ENCODE measurements at places on chromosomes 7 and 10. TPM values are rescaled to one million over a fixed set of nuclear protein-coding genes. Genes with fewer than 3 reads are reported as not detected.
A peak's percentile ranks its signal among the peaks of the same experiment; 100 is the strongest.

- DNase-seq, result no peak
Observed at GRCh38 chr7:11331128-11332102, 357.7 kb downstream of the PHF14 start.

GRCh38 chr7:80624763-80625162 lies 13.7 kb upstream of the CD36 start:
- no peak for DNase-seq

DNA sequence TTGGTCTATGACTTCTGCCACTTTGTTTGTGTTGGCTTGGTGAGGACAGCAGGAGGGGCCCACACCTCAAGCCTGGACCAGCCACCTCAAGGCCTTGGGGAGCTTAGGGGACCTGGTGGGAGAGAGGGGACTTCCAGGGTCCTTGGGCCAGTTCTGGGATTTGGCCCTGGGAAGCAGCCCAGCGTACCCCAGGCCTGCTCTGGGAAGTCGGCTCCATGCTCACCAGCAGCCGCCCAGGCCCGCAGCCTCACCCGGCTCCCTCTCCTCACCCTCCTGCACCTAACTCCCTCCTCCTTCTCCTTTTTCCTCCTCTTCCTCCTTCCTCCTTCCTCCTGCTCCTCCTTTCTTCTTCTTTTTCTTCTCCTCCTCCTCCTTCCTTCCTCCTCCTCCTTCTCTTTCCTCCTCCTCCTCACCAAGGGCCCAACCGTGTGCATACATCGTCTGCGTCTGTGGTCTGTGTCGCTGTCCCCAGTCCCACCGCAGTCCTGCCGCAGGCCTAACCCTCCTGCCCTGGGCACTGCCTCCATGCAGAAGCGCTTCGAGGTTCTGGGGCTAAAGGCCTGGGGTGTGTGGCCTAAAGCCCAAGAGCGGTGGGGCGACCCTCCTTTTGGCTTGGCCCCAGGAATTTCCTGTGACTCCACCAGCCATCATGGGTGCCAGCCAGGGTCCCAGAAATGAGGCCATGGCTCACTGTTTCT lies 5.3 kb downstream of the EN2 start:
- no peak for DNase-seq

GRCh38 chr7:85070967-85071628 lies 115.8 kb downstream of the SEMA3D start:
- DNase-seq, result no peak

DNA sequence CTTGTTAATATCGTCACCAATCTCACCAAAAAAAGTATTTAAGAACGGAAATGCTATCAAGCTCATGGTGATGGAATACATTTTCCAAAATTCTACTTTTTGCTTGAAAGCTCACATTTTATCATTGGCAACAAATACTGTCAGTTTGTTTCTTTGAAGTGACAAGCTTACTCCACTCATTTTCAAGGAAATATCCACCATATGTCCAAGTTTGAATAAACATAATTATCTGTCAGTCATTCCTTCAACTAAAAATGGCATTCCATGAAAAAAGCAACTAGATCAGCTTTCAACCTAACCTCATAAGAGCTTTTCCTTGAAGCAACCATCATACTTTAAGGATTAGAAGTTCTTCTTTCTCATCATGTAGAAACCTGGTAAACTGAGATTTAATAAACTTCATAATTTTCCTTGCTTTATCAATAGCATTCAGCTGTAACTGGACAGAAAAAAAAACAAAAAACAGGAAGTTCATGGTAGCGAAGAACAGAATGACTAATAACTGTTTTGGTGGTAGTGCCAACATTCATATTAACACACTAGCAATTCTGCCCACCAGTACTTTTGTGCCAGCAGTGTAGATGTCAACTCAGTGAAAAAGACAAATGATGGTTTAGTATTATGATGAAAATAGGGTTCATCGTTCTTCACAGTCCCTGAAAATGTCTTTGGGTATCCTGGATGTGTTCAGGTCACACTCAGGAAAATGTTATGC lies 764.9 kb downstream of the GRM8 start:
- no peak for DNase-seq

DNA sequence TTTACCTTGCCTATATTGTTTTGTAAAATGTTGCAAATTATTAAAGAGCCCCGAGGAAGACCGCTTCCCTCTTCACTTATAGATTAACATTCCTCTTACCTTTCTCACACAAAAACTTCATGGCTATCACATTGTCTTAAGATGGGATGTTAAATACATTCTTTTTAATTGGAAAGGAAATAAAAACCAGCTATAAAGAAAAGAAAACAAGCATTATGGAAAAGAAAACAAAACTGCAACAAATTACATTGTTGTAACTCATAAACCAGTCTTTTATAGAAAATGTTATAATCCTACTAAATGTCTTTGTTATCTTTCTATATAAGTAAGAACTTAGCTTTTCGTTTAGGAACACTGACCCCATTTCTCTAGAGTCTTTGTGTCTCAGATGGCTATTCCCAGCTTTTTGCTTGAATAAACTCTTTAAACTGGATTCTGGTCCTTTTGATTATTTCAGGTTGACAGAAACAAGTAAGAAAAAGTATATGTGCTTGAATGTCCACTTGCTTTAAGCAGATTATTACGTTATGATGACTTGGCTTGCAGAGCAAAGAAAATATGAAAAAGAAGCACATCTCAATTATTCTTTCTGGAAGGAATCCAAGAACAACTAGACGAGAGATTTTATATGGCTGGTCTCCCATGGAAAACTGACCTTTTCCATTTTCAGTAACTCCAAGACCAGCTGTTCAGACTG lies 128.2 kb downstream of the AKR1D1 start:
- no peak for DNase-seq

GRCh38 chr10:101710793-101711192 lies 15.8 kb upstream of the FBXW4 start:
- DNase-seq, result no peak

- DNase-seq, result no peak
Observed at GRCh38 chr7:131218727-131219128, 108.9 kb upstream of the MKLN1 start.

- DNase-seq, result no peak
Observed at GRCh38 chr7:156886020-156886795, 6.8 kb downstream of the LMBR1 start.

DNA sequence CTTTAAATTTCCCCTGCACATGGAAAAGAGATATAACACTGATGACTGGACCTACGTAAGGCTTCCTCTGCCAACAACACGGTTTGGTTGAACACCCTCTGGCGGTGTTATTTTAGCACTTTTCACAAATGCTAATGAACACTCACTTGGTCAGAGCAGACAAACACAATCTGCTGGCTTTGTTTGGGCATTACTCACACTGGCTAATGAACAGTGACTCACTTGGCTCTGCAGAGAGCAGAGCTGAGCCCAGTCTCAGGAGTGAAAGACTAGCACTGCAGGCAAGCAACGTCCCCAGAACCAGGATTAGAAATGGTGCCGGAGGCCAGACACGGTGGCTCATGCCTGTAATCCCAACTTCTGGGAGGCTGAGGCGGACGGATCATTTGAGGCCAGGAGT lies 430.8 kb downstream of the PLXNA4 start:
- peak; percentile 32 for DNase-seq

DNA sequence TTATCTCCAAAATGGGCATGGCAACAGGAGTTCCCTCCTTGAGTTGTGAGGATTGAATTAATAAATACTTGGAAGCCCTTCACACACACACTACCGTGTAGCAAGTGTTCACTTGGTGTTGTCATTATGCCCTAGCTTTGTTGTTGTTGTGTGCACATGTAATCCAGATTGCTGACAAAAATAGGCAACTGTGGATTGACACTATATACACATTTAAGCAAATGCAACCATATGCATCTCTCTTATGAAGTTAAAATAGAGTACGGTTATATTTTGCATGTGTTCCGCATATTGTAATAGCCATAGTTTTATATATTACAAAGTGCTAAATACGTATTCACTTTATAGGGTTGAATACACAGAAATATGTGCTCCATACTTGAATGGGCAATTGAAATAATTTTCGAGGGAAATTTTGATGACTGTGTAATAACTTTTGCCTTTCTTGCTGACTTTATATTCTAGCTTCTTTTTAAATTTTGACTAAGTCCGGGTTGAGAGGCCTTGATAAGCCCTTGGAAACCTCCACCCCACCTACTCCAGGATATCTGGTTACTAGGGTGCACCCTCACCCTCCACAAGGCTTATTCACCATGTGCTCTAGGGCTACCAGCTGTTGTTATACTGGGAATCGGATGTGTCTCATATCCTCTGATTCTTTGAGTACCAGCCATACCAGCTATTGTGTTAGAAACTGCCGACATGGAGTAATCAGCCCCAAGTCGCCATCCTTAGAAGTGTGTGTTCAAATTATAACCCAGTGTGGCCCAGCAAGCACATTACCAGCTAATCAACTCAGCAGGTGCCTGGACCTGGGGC lies 265.0 kb downstream of the CAMK1D start:
- no peak for DNase-seq

- no peak for DNase-seq
Observed at GRCh38 chr10:62584731-62585130, 210.6 kb downstream of the ZNF365 start.

DNA sequence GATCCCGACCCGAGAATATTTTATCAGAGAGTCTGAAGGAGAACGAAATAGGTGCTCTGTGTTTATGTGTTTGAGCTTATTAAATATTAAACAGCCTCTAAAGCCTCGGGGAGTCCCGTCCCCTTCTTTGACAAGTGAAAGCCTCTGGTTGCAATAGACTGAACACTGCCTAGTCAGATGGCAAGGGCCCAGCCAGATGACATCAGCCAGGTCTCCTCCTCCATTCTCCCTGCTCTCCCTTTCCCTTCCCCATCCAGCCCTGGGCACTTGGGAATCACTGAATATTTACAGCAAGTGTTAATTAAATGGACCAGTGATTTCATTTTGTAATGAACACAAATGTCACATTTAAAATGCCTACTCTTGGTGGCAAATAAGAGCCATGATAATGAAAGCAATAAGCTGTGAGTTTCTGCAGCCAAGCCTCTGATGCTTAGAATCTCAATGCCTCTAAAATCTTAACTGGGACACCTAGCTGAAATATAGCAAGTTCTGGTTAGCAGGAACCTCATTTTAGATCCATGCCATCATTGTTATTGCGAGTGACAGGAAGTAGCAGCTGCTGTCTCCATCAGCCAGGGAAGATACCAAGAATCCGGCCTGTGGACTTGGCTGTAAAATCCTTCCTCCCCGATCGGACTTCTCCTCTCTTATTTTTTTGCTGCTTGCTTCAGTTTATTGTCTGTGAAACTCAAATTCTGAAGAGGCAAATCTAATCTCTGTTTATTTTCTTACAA lies 202.1 kb downstream of the PRPF18 start:
- DNase-seq, result no peak

GRCh38 chr10:78362406-78363022 lies 328.9 kb downstream of the RPS24 start:
- DNase-seq, result no peak

DNA sequence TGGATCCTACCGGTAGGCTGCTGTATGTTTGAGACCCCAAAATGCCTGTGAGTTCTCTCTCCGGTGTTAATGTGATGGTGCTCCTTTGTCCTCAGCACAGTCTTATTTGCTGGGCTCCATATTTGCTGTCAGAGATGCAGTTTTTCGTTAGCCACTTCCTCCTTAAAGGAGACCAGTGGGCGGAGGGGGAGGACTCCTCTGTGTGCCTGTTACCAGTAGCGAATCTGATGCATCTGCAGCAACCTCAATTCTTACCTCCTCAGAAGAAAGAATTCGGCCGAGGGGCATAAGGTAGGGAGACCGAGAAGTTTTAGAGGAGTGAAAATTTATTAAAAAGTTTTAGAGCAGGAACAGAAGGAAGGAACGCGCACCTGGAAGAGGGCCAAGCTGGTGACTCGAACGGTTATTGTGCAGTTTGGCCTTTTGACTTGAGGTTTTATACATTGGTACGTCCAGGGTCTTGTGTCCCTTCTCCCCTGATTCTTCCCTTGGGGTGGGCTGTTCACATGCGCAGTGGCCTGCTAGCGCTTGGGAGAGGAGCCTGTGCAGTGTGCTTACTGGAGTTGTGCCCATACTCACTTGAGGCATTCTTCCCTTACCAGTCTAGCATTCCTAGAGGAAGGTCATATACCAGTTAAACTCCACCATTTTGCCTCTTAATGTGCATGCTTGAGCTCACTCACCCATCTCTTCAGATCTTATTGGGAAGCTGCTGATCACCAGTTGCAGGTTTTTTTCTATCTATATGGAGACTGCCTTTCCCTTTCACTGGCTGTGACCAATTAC lies 49.5 kb downstream of the GNAI1 start:
- no peak for DNase-seq

DNA sequence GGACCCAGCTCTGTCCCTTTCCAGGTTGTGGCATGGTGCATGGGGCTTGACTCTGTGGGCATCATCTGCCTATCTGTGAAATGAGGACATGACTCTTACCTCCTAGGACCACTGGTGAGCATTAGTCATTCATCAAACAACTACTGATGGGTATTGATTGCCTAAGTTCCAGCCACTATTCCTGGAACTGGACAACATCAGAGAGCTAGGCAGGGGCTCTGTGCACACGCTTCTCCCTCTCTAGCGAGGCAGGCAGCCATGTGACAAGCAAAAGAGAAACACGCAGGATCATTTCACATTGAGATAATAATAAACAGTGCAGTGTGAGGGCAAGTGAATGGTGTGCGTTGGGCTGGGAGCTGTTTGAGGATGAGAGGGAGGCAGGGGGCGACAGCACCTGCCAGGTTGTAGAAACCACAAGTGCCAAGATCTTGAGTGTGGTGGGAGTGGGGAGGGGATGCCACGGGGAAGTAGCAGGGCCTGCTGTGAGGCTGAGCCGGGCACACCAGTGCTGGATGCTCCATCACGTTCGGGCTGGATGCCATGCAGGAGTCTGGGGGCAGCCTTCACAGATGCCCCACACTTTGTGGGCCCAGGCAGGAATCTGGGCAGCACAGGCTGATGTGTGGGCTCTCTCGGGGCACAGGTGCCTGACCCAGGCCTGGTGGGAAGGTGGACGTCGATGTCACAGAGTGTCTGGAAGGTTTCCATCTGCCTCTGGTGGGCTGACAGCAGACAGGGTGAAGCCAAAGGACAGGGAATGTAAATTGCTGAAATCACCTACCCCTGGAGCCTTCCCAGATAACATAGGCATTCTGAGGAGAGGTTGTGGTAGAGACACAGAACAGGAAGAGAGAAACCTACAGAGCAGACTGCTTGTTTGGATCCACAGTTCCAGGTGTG lies 405.5 kb downstream of the RPS24 start:
- DNase-seq, result no peak

- peak; percentile 25 for DNase-seq
Observed at GRCh38 chr10:94042001-94042833, 48.5 kb downstream of the PLCE1 start.

- DNase-seq, result no peak
Observed at GRCh38 chr7:119967221-119967620, 305.8 kb upstream of the KCND2 start.

The ATRNL1 gene
- total RNA-seq, result 4.0 TPM

The SAMD9L gene
- 60.8 TPM for total RNA-seq

The SYT15B gene
- total RNA-seq, result 0.24 TPM

The TMEM72 gene
- not detected for total RNA-seq

The RBM17 gene
- total RNA-seq, result 139 TPM

The AKR1D1 gene
- not detected for total RNA-seq

The NXPH1 gene
- total RNA-seq, result not detected

The KAZALD1 gene
- total RNA-seq, result 1.7 TPM

The C10orf53 gene
- total RNA-seq, result not detected

The TFEC gene
- not detected for total RNA-seq

The TMEM184A gene
- 75.8 TPM for total RNA-seq

The CALCR gene
- not detected for total RNA-seq

The CYP26C1 gene
- total RNA-seq, result 0.39 TPM

The RAMP3 gene
- total RNA-seq, result not detected

The MYO1G gene
- 0.39 TPM for total RNA-seq

The EBLN1 gene
- total RNA-seq, result not detected
